ENCODE measurements at places on chromosomes 6 and 20.

- DNase-seq, result no peak
Measured at GRCh38 chr20:22408521-22409402, 175.6 kb downstream of the FOXA2 start.

DNA sequence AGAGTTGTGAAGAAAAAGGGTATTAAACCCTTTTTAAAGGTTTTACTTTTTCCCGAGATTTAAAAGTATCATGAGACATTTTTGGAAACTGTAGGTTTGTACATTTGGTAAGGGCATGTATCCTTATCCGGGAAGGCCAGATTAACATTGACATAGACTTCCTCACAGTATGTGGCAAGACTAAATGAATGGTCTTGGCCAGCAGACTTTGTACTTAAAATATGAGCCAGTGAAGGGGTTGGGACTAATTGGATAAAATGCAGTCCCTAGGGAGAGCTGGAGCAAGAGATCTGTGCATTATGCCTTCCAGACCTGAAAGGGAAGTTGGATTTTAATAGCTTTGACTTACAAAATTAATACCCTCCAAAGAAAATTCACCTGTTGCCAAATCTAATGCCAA is 60.4 kb upstream of the CCN2 start:
- no peak for DNase-seq

DNA sequence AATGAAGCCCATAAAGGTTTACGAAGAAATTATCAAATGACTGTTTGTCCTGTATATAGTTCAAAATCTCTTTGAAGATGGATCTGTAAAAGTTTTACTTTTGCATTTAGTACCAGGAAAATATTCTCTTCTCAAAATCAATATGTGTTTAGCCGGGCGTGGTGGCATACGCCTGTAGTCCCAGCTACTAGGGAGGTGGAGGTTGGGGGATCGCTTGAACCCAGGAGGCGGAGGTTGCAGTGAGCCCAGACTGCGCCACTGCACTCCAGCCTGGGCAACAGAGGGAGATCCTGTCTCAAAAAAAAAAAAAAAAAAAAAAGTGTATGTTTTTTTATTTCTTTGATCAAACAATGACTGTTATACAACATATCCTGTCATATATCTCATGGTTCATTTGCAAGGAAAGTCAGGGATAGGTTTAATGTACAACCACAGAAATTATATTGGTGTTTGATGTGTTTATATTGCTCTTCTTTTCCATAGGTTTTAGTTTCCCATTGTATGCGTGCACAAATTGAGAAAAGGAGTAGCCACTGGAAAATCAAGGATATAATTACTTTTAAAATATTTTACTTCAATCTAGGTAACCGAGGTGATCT is 40.1 kb downstream of the SOX4 start:
- no peak for DNase-seq

- peak; percentile 85 for DNase-seq
Measured at GRCh38 chr6:7058250-7058923, 49.4 kb upstream of the RREB1 start.

DNA sequence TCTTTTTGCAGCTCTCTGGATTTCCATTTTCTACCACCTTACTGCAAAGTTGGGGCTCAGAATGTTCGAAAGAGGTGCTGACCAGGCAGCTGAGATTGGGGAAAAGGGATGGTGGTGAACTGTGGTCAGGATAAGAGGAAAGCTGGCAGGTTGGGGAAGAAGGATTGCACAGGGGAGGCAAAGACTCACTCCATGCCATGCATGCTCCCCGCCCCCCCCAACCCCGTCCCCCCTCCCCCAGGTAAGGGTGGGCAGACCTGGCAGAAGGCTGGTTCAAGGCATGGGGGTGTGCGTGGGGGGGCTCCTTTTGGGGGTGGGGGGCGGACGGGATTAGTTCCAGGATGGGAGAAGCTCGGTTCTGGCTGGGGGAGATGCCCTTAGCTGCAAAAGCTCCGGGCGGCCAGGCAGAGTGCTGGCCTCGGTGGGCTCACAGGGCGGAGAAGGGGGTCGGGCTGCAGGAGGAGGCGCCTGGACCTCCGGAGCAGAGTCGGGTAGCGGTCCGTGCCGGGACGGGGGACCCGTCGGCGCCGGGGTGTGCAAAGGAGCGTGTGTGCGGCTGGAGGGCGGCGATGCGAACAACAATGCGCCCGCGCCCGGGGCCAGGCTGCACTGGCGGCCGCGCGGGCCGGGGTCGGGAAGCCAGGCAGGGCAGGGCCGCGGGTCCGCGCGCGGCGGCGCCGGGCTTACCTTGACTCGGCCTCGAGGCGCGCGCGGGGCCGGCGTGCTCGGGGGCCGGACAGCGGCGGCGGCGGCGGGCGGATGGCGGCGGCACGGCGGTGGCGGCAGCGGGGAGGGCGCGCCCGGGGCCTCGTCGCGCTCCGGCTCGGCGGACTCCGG is 880 bp downstream of the ADNP start:
- DNase-seq, result no peak

DNA sequence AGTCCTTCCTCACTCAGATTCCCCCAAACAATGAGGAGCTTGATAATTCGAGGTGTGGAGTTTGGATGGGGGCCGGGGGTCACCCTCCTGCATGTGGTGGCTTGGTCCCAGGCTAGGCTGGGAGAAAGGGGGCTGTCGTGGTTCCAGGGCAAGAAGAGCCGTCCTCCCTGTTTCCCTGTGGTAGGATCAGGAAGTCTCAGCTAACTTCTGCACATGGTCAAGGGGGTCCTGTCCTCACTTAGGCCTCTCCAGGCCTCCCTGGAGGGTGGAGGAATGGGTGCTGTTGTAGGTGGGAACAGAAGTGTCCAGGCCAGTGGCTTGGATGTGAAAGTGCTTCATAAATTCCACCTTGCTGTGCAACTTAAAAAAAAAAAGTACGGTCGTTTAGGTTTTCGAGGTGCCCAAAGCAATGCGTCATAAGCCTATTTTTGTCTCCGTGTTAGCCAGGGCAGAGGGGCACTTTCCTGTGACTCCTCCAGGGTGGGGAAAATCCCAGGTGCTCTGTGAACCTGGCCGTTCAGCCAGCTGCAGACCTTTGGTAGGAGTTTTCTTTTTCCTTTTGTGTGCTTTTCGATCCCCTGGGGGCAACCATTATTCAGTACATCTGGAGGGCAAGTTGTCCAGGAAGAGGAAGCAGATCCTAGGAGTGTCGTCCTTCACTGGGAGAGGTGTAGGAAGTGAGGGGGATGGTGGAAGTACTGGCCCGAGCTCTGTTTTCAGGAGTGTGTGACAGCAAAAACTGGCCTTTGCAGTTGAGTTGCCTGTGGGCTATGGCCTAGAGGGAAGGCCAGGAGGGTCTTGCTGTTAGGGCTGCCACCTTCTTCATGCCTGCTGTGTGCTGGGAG is 9.6 kb downstream of the IGF2R start:
- DNase-seq, result no peak

GRCh38 chr6:133286765-133287164 is 45.6 kb downstream of the EYA4 start:
- no peak for DNase-seq

All from HFF-Myc (cell line).